ENCODE measurements at places on chromosomes 11 and 22. TPM values are rescaled to one million over a fixed set of nuclear protein-coding genes. Genes with fewer than 3 reads are reported as not detected.

Gene MISFA
- under 0.01 TPM for total RNA-seq

Gene C22orf31
- total RNA-seq: not detected

Gene VPREB1
- not detected for total RNA-seq

Gene OR1S1
- not detected for total RNA-seq

Gene OOSP1
- total RNA-seq: not detected

Gene FAM180B
- total RNA-seq: not detected

Gene HEPN1
- not detected for total RNA-seq

Gene IRAG1
- 66.0 TPM for total RNA-seq

Gene LRRC56
- 0.64 TPM for total RNA-seq

Gene C11orf91
- total RNA-seq: not detected

Gene FXYD2
- not detected for total RNA-seq

Gene SLC25A45
- 1.7 TPM for total RNA-seq

Gene BEST1
- total RNA-seq: 3.2 TPM

Gene TMA7B
- not detected for total RNA-seq

Gene TMEM121B
- under 0.01 TPM for total RNA-seq

Gene FAR1
- 59.9 TPM for total RNA-seq

Gene GRIA4
- 12.2 TPM for total RNA-seq

Gene POTEH
- total RNA-seq: not detected

Gene WT1
- total RNA-seq: 16.4 TPM

Gene EFCAB6
- 0.32 TPM for total RNA-seq

Gene APOBEC3G
- 11.6 TPM for total RNA-seq

Gene LYVE1
- under 0.01 TPM for total RNA-seq

Gene HSPA8
- total RNA-seq: 2,555 TPM

Gene PLET1
- not detected for total RNA-seq

Gene TUBA8
- total RNA-seq: 0.32 TPM

Gene RIMBP3C
- total RNA-seq: 0.64 TPM
